ENCODE measurements at places on chromosomes 1 and 21.

DNA sequence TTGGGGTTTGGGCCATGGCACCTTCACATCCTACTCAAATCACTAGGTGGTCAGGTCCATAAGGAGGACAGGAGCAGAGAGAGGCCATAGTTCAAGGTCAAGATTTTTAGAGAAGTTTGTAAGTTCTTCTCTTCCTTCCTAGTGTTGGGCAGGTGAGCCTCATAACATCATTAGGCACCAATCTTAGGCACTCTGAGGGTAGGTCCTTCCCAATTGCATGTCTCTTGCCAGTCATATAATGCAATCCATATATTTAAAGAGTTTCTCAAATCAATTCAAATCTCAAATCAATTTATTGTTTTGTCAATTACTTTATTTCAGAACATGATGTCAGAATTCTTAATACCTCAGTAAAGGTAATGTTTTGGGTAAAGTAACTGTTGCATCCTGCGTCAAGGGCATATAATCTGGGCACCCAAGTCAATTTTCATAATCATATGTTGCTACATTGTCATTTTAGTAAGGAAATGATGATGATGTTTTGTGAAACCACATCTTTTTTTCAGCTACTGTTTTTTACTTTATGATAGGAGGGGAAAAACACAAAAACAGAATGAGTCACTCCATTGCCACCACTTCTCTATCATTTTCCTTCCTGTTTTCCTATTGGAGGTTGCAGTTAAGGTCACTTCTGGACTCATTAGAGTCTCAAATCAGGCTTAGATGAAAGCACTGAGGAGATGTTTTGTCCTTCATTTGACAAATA lies 122.7 kb downstream of the UCHL5 start:
- DNase-seq = peak; percentile 69

- no peak for DNase-seq
Observed at GRCh38 chr1:101769520-101769919, 227.2 kb downstream of the OLFM3 start.

GRCh38 chr1:47840393-47841190 lies 156.6 kb downstream of the TRABD2B start:
- no peak for DNase-seq

- no peak for DNase-seq
Observed at GRCh38 chr1:183910845-183911244, 105.9 kb downstream of the RGL1 start.

DNA sequence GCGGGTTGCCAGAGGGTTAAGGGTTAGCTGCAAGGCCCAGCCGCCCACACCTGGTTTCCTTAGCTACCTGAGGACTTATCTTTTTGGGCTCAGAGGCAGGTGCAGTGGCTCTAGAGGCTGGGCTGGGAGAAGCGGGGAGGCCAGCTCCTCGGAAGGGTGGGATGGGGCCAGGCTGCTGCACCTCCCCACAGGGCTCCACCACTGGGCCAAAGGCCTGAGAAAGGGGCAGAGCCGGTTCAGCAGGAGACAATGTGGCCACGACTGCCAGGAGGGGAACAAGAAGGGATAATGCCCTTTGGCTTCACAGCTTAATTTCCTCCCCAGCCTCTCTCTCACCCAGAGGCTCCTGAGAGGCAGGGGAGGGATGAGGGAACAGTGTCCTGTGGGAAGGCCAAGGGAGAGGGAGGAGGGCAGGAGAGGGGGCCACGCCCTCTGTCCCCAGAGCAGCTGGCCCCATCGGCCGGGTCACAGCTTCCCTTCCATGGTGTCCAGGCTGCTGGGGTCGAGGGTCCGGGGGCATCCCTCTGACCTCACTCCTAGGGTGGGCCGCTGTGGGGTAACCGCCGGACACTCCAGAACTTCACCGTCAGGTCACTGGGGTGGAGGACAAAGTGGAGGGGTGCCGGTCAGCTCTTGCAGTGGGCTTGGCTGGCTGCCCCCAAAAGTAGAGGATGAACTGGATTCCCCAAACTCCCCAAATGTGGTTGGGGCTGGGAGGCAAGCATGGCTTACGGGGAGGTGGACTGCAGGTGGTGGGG lies 50.4 kb downstream of the KIF21B start:
- no peak for DNase-seq

GRCh38 chr1:218874313-218874712 lies 299.4 kb upstream of the LYPLAL1 start:
- no peak for DNase-seq

- DNase-seq = no peak
Observed at GRCh38 chr1:30313584-30313983, 409.8 kb downstream of the MATN1 start.

- DNase-seq = no peak
Observed at GRCh38 chr1:8089535-8090228, 63.6 kb upstream of the ERRFI1 start.

GRCh38 chr1:91092503-91092902 lies 70.7 kb upstream of the ZNF644 start:
- no peak for DNase-seq

DNA sequence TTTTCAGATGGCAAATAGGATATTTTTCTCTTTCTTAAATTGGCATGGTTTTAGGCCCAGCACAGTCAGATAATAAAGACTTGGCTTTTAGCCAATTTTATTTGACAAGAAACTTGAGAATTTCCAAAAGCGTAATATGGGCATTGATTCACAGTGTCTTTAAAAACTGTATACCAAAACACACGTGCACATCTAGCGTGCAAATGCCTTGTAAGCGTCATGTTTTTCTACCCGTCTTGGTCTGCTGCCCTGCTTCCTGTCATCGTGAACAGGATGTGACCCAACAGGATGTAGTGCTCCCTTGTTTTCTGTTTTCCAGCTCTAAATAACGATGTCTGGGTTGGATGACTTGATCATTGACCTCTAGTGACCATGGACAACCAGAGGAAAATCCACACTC lies 24.7 kb upstream of the SLC44A3 start:
- DNase-seq = no peak

GRCh38 chr1:90155721-90156487 lies 161.0 kb downstream of the ZNF326 start:
- DNase-seq = no peak

GRCh38 chr1:187110351-187110750 lies 281.6 kb downstream of the PLA2G4A start:
- DNase-seq = no peak

- no peak for DNase-seq
Observed at GRCh38 chr1:51906306-51907078, 28.0 kb upstream of the NRDC start.

DNA sequence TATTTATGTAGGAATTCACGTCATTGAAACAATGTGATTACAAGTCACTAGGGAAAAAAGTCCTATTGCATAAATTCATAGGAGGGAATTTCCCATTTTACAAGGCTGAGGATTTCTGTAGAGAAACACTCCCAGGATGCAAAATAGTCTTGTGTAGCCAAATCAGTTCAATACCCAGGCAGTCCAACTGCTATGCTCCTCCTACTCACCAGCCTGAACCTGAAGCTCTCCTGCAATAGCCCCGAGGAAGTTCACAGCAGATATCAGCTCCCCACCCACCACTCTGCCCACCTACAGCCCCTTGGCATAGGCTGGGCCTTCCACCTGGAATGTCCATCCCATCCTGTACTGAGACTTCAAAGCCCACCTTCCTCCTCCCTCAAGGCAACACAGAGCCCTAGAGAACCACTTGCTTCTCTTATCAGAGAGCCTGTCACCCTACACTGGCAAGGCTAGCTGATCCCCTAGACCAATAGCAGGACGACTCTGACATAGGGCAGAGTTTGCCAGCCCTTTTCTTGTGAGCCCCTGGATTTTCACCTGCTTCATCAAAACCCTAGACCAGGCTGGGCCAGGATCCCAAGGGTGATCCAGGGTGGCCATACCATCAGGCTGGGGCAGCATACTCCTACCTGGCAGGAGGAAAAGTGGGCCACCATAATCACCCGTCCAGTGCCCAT lies 1.5 kb downstream of the LSS start:
- DNase-seq = no peak

GRCh38 chr1:12594966-12595756 lies 22.8 kb downstream of the DHRS3 start:
- DNase-seq = no peak
